ENCODE measurements at places on chromosomes 3 and 15.
A peak's percentile ranks its signal among the peaks of the same experiment; 100 is the strongest.

- DNase-seq: no peak
Observed at GRCh38 chr15:63075984-63076713, 33.6 kb downstream of the TPM1 start.

DNA sequence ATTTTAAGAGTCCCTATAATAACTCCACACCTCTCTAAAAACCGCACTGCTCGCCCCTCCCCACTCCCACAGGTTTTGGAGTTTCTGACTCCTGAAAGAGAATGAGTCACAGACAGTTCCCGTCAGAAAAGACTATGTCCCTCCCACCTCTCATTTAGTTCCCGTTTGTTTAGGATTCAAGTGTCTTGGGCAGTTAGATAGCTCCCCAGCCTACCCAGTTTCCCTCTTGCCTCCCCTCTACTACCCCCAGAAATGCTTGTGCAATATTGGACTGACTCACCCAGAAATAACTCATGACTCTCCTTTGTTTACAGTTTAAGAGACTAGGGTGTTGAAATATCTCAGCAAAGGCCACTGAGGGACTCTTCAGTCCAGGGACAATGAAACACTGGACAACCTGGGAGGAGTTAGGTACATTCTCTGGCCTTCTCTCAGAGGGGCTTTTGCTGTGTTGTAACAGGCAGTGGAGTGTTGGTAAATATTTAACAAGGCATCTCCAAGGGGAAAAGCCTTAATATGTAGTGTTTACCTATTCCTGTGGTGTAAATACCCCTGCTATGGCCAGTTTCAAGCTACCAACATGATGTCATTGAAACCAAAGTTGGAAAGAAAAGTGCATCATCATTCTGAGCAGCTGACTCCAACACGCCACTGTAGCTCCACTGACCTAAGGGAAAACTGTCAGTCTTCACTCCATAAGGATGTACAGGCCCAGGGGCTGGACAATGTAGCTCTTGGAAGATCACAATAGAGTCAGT lies 96.1 kb upstream of the CHD2 start:
- DNase-seq: peak; percentile 100

GRCh38 chr3:6220447-6220846 lies 640.5 kb upstream of the GRM7 start:
- DNase-seq: no peak

DNA sequence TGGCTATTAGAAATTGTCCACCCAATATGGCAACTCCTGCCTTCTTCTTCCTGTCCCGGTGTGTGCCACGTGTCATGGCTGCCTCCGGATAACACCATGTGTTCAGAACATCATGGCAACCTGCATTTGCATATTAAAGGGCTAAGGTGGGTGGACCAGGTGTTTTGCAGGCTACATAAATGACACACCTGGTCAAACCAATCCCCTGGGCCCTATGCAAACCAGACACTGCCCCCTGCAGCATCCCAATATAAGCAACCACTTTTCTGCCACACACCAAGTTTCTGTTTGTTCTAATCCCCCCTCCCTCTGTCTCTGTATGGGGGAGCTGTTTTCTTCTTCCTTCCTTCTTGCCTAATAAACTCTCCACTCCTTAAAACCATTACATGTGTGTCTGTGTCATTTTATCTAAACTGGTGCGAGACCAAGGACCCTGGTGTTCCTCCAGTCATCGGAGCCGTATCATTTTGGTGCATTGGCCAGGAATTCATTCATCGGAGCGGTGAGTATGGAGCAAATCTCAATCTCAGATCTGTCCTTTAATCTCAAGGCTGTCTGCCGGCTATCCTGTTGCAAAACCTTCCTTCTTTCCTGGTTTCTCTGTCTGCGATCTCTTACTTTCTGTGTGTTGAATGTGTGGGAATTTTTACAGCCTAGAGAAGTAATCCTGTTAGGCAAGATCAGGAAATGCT lies 44.5 kb downstream of the NCEH1 start:
- DNase-seq: no peak

- DNase-seq: no peak
Observed at GRCh38 chr3:42605546-42606173, 5.2 kb downstream of the NKTR start.

DNA sequence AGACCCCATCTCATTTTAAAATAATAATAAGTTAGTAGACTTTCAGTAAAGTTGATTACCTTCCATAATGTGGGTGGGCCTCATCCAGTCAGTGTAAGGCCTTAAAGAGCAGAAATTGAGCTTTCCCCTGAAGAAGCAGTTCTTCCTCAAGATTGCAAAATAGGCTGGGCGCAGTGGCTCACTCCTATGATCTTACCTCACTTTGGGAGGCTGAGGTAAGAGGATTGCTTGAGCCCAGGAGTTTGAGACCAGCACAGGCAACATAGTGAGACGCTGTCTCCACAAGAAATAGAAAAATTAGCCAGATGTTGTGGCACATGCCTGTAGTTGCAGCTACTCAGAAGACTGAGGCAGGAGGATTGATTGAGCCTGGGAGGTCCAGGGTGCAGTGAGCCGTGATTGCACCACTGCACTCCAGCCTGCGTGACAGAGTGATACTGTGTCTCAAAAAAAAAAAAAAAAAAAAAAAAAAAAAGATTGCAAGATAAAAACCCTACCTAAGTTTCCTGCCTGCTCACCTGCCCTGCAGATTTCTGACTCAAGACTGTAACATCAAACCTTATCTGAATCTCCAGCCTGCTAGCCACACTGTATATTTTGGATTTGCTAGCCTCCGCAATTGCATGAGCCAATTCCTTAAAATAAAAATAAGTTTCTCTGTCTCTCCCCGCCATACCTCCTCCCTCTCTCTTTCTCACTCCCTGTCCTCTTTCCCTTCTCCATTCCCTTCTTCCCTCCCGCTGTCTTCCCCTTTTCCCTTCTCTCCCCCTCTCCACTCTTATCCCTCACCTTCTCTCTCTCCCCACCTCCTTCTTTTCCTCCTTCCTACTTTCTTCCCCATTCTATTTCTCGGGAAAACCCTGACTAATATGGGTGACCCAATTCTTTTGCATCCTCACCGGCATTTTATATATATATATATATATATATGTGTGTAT lies 16.9 kb downstream of the KLHL18 start:
- DNase-seq: no peak

GRCh38 chr3:98812851-98813374 lies 49.8 kb downstream of the ST3GAL6 start:
- DNase-seq: no peak

GRCh38 chr3:50297896-50298725 lies 1.1 kb downstream of the HYAL3 start:
- DNase-seq: no peak
